HCT116 (cell line): ENCODE measurements at places on chromosomes 3 and 15. TPM values are rescaled to one million over a fixed set of nuclear protein-coding genes. Genes with fewer than 3 reads are reported as not detected.

Gene GRAMD1C
- 7.9 TPM for total RNA-seq

Gene IL20RB
- 6.1 TPM for total RNA-seq

Gene TLR9
- 0.15 TPM for total RNA-seq

Gene SPINK8
- total RNA-seq = not detected

- no peak for DNase-seq
Measured at GRCh38 chr15:88113613-88114308, 142.8 kb downstream of the NTRK3 start.

DNA sequence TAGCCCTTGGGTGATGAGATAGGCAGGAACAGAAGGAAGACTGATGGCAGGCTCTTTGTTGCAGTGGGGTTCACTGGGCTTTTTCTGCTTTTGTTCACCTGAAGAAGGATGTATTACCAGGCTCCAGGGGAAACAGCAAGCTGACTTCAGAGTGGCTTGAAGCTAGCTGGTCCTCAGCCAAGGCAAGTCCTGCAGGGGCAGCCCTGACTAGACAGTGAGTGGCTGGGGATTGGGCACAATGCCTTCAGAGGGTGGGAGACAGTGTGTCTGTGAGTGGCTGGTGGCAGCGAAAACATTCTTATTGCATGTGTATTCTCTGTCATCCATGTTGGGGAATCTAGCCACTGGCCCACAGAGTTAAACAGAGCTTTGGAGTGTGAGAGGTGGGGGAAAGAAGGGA lies 2.3 kb upstream of the TEX264 start:
- DNase-seq = no peak

- no peak for DNase-seq
Measured at GRCh38 chr3:64122476-64122875, 99.2 kb upstream of the PSMD6 start.
